HAP-1 (cell line): ENCODE measurements at places on chromosomes 12 and 14.

GRCh38 chr12:54654926-54655325 is 6.8 kb upstream of the DCD start:
- peak; percentile 9 for DNase-seq

- peak; percentile 48 for DNase-seq
Observed at GRCh38 chr12:107684990-107685359, 624 bp upstream of the PWP1 start.

GRCh38 chr14:75648066-75648838 is 12.4 kb downstream of the ERG28 start:
- DNase-seq = no peak

- peak; percentile 49 for DNase-seq
Observed at GRCh38 chr14:70052990-70053389, 135.8 kb downstream of the SLC8A3 start.

DNA sequence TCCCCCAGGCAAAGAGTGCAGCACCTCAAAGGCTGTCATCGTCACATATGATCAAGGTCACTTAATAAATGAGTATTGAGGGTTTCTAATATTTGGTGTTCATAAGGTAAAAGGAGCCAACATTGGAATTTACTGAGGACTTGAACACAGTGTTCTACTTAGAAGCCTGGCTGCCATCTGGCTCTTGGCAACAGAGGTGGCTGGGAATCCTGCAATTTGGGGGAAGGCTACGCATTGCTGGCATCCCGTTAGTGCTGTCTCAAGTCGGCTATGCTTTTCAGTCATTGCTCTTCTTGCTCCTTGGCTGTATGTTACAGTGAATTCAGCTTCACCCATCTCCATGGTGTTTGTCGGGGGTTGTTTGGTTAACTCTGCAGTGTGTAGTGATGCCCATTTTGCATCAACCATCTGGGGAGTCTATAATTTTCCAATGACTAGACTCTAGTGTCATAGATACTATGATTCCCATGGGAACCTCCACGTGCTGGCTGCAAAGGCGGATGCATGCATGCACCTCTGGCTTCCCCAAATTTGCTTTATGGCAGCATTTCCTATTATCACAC is 12.9 kb upstream of the SLC24A4 start:
- DNase-seq = no peak

DNA sequence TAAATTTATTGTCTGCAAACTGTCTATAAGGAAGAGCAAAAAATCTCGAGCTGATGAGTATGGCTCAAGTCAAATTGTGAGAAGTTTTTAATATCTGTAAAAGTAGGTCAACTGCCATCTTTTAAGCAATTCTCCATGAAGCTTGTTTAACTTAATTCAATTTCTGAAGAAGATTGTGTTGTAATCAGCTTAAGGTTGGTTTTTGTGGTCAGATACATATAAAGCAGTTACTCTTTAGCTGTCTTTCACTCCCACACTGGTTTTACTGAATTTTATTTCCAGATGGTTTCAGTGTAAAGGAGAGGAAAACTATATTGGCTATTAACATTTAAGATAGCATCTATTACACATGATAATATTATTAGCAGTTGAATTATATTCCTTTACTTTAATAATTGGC is 1165.1 kb downstream of the SLC16A7 start:
- DNase-seq = no peak

GRCh38 chr14:88013750-88014349 is 8.9 kb downstream of the GPR65 start:
- DNase-seq = peak; percentile 52

- no peak for DNase-seq
Observed at GRCh38 chr12:71607494-71608330, 55.9 kb downstream of the ZFC3H1 start.

GRCh38 chr12:113133036-113133435 is 2.5 kb downstream of the RASAL1 start:
- no peak for DNase-seq

DNA sequence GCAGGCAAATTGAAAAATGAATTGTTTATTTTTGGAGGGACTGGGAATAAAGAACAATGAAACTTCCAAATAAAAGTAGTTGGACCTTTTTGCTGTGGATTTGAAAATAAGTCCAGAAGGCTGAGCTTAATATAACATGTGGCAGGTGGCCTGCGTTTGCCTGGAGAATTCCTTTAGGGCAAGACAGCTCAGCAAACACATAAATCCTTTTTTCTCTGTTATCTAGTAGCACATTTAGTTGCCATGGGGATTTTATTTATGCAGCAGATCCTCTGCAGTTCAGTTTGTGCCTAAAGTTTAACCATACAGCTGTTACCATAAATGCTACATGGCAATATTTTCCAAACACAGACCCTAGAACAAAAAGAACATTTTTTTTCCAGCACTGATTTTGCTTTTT is 180.0 kb downstream of the NPAS3 start:
- no peak for DNase-seq

DNA sequence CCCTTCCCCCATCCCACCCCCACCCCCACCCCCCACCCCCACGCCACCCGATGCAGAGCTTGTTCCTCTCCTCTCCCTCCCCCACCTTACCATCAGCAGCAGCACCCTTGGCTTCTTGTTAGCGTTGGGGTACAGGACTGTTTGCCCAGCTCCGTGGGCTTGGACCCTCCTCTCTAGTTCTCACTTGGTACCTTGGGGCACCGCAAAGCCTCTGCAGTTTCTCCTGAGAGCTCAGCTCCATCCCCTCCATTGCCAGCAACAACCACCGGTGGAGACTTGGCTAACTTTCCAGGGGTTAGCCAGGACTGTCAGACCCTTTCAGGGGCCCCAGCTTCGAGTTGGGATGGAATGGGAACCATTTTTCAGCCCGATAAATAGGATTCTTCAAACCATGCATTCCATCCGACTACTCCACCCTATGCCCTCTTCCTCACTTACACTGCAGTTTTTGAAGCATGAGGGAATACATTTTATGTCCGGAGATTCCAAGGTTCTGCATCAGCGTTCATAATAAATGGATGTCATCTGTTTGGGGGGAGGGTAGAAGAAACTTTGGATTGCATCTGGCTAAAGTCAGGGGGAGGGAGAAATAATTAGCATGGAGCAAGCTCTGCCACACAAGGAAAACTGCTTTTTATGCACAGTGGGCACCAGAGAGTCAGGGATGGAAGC is 1.1 kb downstream of the SCN8A start:
- no peak for DNase-seq
